ENCODE measurements at places on chromosomes 2 and 18. TPM values are rescaled to one million over a fixed set of nuclear protein-coding genes. Genes with fewer than 3 reads are reported as not detected.

DNA sequence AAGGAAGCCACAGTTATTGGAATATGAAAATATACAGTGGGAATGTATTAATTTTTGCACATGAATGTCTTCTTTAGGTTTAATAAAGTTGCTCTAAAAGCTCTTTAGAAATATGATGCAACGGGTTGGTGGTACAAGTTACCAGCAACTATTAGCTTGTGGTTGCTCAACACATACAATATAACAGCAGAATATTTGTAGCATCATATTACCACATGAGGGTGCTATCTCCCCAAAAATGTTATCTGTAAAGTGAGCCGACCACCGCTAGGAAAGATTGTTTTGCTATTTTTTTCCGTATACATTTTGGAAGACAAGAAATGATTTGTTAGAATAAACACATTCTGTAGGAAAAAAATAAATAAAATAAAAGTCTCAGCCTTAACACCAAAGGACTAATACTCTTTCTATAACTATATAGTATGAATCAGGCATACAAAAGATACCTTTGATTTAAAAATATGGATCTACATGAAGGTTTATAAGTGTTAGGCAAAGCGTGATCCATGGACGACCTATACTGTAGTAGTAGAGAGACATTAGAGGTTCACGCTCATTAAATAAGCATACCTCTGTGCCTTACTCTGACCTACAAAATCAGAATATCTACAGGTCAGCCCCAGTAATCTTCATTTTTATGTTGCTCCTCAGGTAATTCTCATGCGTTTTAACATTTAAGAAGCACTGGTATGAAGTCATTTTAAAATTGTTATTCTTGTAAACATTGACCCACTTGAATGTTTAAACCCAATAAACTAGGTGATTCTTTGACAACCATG lies 1110.6 kb upstream of the ACVR2A start:
- no peak for DNase-seq

GRCh38 chr2:155190342-155190741 lies 491.8 kb downstream of the KCNJ3 start:
- DNase-seq, result no peak

DNA sequence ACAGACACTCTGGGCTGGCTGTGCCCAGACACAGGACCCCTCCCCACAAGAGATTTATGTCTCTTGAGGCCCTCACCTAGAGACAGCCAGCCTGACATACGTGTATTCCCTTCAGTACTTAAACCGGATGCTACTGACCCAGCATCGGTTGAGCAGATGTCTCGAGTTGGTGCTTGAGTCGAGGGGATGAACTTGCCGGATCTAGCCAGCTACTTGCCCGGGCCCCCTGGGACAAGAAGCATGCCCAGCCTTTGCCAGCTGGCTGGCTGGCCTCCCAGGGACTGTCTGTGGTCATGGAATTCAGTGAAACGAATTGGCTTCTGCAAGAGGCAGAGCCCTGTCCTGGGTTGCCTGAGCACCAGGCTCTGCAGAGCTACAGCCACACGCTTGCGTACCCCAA lies 36.0 kb downstream of the DNMT3A start:
- no peak for DNase-seq

Gene TRIM54
- not detected for total RNA-seq

- DNase-seq, result no peak
These were observed 10.4 kb downstream of the CIB4 start for GRCh38 chr2:26630669-26631360.

- DNase-seq, result no peak
These were observed 41.9 kb upstream of the LIMS1 start for GRCh38 chr2:108492364-108492763.

- no peak for DNase-seq
These were observed 70.3 kb upstream of the COL5A2 start for GRCh38 chr2:189249901-189250300.

Gene CAVIN2
- 12.4 TPM for total RNA-seq

Gene CNDP1
- total RNA-seq, result not detected

Gene OSBPL6
- 2.9 TPM for total RNA-seq

DNA sequence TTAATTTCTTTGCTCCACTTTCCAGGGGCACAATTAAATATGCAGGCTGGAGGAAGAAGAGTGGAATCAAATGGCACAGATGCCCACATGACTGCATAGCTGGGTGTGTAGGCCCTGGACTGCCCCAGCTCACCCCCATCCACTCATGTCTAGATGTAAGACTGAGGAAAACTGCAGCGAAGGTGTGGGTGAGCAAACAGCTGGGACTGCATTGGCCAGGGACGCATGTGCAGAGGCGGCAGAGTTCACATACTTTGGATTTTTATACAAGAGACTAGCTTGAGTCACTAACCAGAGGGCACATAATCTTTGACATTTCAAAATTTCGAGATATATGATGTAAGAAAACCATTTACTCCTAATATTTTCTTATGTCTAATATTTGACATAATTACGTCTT lies 60.1 kb downstream of the SPIRE1 start:
- no peak for DNase-seq

Gene PELI1
- total RNA-seq, result 40.4 TPM

GRCh38 chr2:74555610-74556103 lies 1.1 kb downstream of the DOK1 start:
- DNase-seq, result no peak

DNA sequence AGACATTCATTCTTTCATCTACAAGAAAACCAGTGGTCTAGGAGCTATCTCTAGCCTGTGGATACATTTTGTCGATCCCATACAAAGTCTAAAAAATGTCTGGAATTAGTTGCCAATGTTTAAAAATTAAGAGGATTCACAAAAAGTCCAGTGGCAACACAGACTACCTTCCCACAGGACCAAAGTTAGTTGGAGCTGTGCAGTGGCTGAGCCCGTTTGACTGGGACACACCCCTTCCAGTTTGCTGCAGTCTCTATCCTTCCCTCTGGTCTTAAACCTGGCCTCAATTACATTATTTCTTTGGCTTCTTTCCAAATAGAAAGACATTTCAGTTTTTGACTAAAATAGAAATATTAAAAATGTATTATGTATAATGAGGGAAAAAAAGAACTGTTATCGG lies 18.6 kb downstream of the SLC16A14 start:
- DNase-seq, result no peak

DNA sequence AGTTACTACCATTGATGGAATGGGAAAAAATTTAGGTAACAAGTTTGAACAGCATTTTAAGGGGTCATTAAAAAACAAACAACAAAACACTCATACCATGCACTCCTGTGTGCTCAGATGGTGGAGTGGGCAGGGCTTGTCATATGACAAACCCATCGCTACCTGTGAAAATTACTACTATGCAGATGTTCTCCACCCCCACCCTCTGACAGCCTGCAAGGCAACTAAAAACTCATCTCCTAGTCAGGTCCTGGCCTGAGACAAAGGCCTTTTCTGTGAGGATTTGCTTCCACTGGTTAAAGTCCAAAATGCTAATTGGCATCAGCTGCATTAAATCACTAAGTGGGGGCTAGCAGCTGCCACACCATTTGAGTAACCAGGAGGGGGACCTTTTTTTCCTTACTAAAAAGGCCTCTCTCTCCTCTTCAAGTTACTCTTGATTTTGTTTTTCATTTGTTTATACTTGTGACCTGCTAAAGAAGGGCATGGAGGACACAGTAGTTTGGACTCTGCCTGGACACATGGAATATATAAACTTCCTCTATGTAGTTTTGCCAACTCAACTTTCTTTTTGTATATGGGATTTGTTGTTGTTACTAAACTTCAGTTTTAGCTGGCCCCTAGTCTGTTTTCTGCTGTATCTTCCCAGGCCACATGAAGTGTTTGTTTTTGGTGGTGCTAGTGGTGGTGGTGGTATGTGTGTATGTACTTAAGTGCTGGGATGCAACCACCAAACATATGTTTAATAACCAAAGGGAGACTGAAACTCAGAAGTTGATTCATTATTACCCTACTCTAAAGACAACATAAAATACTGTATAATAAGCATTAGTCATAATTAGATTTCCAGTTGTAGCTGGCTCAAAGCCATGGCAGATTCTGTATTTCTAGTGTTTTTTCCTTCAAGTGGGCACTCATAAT lies 121.3 kb downstream of the MAP4K4 start:
- no peak for DNase-seq

- DNase-seq, result no peak
These were observed 556.2 kb upstream of the ZEB2 start for GRCh38 chr2:145076085-145076484.

Gene ERLEC1
- total RNA-seq, result 24.9 TPM
